Transverse colon (tissue), 4 donors: ENCODE measurements at places on chromosomes 12 and 14. TPM values are rescaled to one million over a fixed set of nuclear protein-coding genes. Genes with fewer than 3 reads are reported as not detected.

DNA sequence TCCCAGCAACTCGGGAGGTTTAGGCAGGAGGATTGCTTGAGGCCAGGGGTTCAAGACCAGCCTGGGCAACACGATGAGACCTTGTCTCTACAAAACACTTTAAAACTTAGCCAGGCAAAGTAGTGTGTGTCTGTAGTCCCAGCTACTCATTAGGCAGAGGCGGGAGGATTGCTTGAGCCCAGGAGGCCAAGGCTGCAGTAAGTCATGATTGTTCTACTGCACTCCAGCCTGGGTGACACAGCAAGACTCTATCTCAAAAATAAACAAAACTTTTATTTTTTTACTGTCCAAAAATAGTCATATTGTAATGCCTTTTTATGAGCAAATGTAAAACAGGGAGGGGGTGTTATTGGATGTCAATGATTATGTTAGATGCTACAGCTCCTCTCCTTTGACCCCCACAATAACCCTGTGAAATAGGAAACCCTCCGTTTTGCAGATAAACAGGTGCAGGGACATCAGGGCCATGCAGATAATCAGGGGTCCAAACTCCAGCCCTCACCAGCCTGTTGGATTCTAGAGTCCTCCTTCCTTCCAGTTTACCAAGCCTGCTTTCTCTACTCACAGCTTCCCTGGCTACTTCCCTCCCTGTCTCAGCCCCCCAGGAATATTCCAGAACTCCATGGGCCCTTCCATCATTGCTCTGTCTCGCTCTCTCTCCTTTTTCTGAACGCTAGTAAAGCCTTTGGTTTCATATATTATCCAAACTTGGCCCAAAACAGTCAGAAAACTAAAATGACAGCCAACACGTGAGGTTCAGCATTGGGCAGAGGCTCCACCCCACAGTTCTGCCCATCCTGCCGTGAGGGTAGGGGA, 5.9 kb upstream of the FBLN5 start:
- no peak overlapping the region for H3K4me3 ChIP-seq
- H3K27me3 ChIP-seq, result peaks cover 6% of the 10 kb centered on the region
- DNase-seq, result no peak
- no peak overlapping the region for H3K27ac ChIP-seq
- H3K36me3 ChIP-seq, result no peaks in the 10 kb centered on the region

DNA sequence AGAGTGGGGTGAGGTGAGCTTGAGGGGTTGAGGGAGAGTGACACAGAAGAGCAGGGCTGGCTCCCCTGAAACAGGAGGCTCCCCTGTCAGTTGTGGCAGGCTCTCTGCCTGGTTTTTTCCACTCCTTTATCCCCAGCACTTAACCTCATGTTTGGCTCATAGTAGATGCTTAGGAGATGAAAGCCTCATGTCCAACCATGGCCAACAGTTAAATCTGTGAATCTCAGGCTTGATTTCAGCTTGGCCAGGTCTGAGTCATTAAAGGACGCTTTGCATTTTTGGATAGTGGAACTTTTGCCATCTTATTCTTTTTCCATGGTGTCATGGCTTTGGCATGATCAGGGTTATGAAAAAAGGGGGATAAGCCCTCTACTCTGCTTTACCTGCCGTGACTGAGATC, 117.2 kb downstream of the CACNA1C start:
- no peak for DNase-seq
- no peaks in the 10 kb centered on the region for H3K27me3 ChIP-seq
- no peaks in the 10 kb centered on the region for H3K36me3 ChIP-seq
- H3K4me3 ChIP-seq, result no peak overlapping the region
- H3K27ac ChIP-seq, result peak overlapping the region; percentile 70

The CLEC1B gene
- not detected for total RNA-seq

The MAP3K9 gene
- 5.0 TPM for total RNA-seq

The ABHD12B gene
- 2.5 TPM for total RNA-seq
